ENCODE measurements at places on chromosomes 12 and 14. TPM values are rescaled to one million over a fixed set of nuclear protein-coding genes. Genes with fewer than 3 reads are reported as not detected.

Gene DIO2
- 0.62 TPM for total RNA-seq

Gene DCP1B
- 12.4 TPM for total RNA-seq

Gene TAS2R9
- not detected for total RNA-seq

Gene MANSC4
- not detected for total RNA-seq

Gene SERPINA12
- not detected for total RNA-seq

Gene SIX4
- total RNA-seq: 2.9 TPM

Gene CLEC2B
- 24.8 TPM for total RNA-seq

DNA sequence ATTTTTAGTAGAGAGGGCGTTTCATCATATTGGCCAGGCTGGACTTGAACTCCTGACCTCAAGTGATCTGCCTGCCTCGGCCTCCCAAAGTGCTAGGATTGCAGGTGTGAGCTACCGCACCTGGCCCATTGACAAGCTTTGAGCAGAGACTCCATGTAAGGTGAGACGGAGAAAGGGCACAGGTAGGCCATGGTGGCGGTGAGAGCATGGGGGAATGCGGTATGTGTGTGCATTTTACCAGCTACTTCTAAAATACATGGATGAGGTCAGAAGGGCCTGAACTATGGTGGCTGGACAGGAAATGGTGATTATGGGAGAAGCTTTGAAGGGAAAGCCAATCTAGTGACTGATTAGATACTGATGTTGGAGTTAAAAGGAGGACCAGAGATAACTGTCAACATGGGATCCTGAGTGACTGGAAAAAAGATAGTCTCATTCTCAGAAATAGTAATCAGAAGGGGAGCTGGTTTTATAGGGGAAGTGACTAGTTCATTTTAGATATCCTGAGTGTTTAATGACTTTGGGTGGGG lies 21.9 kb upstream of the PTPRB start:
- no peak for DNase-seq

DNA sequence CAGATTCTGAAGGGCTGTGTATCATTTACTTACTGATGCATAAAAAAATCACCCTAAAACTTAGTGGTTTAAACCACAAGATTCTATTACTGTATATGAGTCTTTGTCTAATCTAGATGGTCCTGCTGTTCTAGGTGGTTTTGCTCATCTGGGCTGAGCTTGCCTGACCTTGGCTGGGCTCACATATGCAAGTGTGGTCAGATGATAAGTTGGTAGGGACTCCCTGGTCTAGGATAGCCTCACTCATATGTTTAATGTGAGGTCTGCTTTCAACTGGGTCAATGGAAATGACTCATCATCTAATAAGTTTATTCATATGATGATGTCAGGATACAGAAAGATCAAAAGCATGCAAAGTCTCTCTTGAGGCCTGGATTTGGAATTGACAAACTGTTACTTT lies 887.8 kb downstream of the TRHDE start:
- DNase-seq: no peak

DNA sequence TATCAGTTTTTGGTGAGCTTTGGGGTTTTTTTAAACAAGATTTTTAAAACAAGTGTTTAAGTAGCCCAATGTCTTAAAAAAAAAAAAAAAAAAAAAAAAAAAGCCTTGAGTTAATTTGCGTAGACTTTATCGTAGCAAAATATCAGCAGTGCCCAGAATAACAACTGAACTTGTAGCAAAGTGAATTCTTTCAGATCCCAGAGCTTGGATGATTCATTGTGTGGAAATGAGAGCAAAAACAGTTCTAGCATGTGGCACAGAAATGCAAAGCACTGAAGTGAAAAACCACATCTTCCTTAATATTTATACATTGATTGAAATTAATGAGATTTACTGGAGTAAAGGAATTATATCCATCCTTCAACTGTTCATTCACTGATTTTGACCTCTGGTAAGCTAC lies 258.1 kb downstream of the EGLN3 start:
- DNase-seq: no peak

DNA sequence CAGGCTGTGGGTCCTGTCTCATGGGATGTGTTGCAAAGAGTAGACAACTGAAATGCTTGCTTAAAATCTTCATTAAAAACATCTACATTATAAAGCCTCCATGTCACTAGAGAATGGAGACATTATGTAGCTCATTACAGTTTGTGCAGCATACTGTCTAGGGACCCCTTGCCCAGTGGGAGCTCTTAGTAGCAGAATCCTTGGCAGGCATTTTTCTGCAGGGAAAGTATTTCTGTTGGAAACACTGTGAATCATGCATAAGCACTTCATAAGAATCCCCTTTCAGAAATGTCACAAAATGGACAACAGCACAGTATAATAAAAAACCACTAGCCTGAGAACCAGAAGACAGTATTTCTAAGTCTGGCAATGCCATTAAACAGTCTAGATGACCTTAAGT lies 174.3 kb downstream of the MGAT4C start:
- no peak for DNase-seq

DNA sequence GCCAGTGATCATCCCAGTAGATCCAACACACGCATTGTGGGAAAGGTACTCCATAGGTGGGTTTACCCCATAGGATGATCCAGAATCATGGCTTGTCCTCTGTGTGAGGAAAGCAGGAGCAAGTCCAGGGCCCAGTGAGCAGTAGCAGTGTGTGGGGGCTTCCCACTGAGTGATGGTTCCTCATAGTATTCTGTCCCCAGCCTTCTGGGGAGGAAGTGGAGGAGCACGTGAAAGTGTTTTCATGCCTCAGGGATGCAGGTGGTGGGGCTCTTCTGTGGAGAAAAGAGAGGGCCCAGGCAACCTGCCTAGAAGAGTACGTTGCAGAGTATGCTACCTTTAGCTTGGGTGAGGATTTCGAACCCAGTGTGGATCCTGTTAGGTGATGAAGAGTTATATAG lies 56.5 kb downstream of the SUSD6 start:
- no peak for DNase-seq

- no peak for DNase-seq
Observed at GRCh38 chr12:21797539-21797938, 23.0 kb upstream of the KCNJ8 start.

- DNase-seq: peak; percentile 57
Observed at GRCh38 chr14:20802341-20803084, at the start of gene RNASE1. Gene RNASE1 (minus strand): TSS chr14:20802844. CDS start chr14:20802068, 776 bp downstream.

- DNase-seq: no peak
Observed at GRCh38 chr12:88889326-88890110, 309.2 kb upstream of the KITLG start.

- DNase-seq: no peak
Observed at GRCh38 chr12:14876833-14877232, 8.8 kb downstream of the MGP start.

DNA sequence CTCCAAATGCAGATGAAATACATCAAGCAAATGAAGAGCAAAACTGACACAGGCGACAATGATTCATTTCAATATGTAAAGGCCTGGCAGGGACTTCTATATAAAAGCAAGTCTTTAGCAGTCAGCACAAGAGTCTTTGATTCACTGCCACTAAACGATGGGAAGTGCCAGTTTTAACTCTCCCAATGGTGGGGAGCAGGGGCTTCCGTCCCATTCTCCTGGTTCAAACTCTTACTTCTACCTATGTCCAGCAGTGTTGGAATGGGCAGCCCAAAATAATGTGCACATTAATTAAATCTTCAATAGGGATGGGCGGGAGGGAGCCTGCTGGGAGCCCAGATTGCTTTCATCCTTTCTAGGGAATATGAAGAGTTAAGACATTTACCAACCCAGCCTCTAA lies 97.5 kb upstream of the MDM1 start:
- DNase-seq: no peak

DNA sequence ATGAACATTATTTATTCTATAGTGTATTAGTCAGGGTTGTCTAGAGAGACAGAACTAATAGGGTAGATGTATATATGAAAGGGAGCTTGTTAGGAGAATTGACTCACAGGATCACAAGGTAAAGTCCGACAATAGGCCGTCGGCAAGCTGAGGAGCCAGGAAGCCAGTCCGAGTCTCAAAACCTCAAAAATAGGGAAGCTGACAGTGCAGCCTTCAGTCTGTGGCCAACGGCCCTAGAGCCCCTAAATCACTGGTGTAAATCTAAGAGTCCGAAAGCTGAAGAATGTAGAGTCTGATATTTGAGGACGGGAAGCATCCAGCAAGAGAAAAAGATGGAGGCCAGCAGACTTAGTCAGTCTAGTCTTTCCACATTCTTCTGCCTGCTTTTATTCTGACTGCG lies 912.2 kb downstream of the FLRT2 start:
- DNase-seq: no peak

DNA sequence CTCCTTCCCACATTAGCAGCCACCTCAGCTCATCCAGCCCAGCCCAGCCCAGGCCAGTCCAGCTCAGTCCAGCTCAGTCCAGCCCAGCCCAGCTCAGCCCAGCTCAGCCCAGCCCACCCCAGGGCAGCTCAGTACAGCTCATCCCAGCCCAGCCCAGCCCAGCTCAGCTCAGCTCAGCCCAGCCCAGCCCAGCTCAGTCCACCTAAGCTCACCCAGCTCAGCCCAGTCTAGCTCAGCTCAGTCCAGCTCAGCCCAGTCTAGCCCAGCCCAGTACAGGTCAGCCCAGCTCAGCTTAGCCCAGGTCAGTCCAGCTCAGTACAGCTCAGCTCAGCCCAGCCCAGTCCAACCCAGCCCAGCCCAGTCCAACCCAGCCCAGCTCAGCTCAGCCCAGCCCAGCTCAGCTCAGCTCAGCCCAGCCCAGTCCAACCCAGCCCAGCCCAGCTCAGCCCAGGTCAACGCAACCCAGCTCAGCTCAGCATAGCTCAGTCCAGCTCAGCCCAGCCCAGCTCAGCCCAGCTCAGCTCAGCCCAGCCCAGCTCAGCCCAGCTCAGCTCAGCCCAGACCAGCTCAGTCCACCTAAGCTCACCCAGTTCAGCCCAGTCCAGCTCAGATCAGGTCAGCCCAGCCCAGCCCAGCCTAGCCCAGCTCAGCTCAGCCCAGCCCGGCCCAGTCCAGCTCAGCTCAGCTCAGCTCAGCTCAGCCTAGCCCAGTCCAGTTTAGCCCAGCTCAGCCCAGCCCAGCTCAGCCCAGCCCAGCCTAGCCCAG lies 63.0 kb downstream of the TMEM121 start:
- DNase-seq: no peak
